ENCODE measurements at places on chromosomes 5 and 9.

DNA sequence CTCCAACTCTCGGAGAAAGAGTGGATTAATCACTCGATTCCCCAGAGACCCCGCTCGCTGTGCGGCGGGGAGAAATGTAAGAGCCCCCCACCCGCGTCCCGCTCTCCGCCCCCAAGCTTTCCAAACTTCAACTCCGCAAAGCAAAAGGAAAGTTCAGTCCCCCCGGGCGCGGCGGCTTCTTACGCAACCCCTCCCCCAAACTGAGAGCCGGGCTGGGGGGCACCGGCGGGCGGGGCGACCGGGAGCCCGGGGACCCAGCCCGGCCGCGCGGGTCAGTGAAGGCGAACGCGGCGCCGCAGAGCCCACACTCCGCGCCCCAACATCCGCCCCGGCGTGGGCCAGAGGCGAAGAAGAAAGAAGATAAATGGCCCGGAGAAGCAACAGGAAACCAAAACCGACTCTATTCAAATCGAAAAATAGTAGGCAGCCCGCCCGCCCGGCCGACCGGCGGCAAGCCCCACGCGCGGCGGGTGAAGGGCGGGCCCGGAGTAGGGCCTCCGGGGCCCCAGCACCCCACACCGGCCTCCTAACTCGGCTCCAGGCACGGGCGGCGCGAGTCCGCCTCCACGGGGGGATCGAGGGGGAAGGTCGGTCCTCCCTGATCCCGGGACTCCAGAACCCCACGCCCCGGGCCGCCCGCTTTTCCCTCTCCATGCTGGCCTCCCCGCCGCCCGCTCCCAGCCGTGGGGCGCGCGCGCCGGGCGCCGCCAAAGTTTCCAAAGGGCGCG lies 720 bp downstream of the NOTCH1 start:
- peak; percentile 83 for DNase-seq

GRCh38 chr5:109506556-109506955 lies 96.8 kb upstream of the PJA2 start:
- no peak for DNase-seq

DNA sequence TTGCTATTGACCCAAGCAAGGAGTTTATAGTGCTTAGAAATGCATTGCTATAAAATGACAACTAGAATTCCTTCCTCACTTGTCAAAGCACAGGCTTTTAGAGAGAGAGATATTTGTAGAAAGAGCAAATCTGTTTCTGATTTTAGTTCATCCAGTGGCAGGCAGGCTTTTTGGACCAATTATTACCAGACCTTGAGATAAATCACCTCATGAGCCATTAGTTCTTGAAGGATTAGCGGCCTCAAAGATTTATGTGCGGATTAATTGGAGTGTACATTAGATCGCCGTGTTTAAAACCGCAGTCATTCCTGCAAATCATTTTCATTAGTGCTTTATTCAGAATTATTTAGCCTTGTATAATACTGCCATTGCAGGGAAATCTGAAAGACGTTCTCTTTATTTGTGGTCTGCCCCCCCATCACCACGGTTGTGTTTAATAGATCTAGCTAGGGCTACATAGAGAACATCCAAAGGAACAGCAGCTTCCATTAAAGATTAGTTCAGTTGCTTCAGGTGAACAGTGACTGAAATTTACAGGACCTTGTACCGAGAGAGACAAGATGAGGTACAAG lies 28.8 kb upstream of the TJP2 start:
- DNase-seq: no peak

DNA sequence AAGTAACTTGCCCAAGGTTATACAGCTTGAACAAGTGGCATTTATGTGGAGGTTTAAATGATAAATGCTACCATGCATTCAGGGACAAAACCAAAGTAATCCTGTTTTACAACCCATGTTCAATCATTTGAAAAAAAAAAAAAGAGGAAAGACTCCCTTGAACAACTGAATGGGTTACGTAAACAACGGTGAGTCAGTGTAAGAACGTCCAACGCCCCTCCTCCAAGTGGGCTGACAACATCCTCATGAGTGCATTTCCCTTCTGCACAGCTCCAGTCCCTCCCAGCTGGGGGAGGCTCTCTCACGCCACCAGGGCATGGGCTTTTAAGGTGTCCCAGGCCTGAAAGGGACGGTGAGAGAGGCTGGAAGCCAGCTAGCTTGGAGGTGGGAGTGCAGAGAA lies 90.0 kb downstream of the PRRT1B start:
- DNase-seq: peak; percentile 77

DNA sequence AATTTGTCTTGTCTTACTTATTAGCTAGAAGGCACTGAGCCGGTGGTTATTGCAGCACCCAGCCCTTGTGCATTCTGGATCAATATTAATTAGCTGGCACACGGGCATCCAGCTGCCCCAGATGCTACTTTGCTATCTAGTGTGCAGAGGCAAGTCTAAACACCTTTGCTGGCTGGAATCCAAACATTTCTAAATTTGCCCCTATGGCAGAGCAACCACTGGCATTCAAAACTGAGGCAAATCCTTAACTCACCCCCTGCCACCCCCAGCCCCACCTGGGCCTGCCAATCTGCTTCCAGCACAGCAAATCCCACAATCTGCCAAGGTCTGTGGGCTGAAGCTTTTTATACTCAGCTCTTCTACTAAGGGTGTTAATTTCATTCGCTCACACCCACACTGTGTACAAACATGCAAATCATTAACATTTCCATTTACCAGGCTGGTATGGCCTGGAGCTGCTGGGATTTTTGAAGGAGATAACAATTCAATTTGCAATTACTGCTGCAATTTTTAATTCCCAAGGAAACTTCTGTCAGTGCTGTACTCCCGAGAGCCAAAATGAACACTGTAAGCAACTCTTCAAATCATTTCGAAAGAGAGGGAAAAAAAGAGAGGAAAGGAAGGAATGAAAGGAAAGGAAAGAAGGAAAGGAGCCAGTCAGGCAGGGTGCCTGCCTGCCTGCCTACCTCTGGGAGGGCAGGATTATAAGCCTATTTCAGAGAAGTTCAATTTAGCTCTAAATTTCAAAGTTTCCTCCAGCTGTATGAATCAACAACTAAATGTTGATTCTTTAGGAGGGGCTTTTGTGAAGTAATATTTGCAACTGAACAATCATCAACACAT lies 35.5 kb downstream of the RAPGEF1 start:
- no peak for DNase-seq

DNA sequence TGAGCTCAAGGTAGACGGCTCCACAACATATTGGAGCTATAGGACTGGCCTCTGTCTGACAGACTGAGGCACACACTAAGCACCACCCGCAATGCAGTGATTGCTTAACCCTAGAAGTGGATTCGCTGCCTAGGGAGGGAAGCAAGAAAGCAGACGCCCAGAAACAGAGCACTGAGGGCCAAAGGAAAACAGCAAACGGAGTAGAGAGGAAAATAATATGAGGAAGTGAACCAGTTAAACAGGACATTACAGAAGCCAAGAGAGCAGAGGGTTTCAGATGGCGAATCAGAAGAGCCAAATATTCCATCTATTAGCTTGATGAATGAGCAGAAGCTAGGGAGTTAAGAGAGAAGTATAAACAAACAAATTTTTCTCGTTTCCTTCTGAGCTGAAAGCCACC lies 139.2 kb upstream of the LHFPL2 start:
- no peak for DNase-seq

GRCh38 chr5:43008363-43009153 lies 31.6 kb downstream of the ANXA2R start:
- peak; percentile 94 for DNase-seq

DNA sequence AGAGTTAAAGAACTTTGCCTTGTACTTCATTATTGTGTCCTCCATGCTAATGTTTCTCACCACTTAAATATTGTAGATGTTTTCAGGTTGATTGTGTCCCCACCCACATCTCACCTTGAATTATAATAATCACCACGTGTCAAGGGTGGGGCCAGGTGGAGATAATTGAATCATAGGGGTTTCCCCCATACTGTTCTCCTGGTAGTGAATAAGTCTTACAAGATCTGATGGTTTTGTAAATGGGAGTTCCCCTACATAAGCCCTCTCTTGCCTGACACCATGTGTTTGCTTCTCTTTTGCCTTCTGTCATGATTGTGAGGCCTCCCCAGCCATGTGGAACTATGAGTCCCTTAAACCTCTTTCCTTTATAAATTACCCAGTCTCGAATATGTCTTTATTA lies 248.3 kb downstream of the FBXL7 start:
- DNase-seq: no peak

DNA sequence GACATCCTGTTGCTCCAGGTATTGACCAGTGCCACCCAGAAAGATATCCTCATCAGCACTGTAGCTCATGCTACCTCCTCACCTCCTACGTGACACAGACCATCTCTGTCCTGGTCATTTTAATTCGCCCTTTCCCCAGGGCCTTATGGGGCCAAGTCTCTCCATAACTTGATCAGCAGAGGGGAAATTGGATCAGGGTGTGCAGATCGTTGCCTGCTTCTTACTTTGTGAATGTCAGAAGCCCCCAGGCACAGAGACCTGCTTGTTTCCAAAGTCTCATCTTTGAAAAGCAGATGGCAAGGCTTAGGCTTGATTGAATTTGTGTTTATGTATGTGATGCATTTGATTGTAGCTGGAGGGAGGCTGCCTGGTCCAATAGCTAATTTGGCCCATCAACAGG lies 8.8 kb upstream of the DBH start:
- DNase-seq: no peak

DNA sequence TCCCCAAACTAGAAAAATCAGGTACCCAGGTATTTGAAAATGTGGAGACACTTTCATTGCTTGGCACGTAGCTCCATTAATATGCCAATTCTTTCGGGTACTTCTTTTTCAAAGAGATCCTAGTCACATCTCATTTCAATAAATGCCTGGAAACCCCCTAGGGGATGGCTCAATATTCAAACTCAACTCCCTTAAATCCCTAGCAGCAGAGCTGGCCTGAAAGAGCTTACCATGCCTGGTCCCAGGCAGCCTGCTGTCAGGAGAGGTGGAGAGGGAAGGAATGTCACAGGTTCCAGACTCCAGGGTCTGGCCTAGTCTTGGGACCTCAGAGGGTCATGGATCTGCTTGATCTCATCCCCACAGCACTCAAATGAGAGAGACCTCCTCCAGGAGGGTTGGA lies 187.1 kb downstream of the SPOCK1 start:
- DNase-seq: no peak

GRCh38 chr9:133378408-133378962 lies 2.3 kb downstream of the STKLD1 start:
- no peak for DNase-seq

DNA sequence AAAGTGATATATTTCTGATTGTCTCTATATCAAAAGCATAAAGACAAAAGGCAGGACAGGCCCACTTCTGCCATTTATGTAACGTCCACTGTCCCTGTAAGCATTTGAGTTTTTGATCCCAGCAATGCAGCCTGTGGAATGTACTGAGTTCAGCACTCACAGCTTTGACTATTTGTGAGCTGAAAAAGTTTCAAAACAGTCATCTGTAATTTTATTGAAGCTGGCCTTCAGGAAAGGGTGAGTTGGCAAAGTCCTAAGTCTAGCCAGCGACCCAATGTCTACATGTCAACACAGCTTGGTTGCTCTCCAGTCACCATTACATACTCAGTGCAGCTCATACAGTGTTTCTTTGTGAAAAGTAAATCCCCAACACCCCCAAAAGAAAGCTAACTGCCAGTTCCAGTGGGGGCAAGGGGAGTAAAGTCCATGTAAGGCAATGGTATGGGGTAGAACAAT lies 9.7 kb downstream of the LIFR start:
- no peak for DNase-seq

DNA sequence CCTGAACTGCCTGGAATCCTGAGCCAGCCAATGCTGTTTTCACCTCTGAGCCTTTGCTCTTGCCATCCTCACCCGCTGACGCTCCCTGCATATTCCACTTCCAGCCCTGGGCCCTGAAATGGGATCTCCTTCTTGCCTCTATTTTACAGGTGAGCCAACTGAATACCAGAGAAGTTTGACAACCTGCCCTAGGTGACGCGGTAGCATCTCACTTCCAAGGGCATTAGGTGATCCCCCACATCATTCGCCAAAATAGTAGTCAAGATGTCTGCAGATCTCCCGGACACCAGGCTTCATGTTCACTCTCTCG lies 43.5 kb downstream of the FOXI1 start:
- no peak for DNase-seq

DNA sequence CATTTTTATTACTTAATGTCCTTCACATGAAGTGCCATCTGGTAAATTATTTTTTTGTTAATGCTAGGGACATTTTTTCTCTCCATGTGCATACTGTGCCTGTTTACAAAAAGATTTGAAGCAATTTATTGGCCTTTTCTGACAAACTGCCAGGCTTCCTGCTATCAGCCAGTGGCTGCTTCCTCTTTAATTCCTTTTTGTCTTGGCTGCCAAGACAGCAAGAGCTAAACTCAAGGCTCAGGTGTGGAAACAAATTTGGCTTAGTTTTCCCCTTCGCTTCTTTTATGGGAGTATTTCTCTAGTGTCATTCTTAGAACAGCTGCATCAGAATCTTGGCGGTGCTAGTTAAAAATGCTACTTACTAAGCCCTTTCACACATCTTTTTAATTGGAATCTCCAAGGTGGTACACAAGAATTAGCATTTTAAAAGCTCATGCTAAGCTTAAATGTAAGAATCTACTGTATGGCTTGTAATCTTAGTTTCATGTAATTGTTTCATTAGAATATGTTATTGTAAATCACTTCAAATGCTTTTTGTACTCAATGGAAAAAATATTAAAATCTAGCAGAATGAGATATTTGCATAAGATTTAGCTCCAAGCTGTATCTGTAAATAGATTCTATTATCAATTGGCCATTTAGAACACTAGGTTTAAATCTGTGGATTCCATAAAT lies 134.2 kb upstream of the RASGRF2 start:
- no peak for DNase-seq

GRCh38 chr9:114000063-114000454 lies 78.0 kb downstream of the AMBP start:
- DNase-seq: peak; percentile 7

GRCh38 chr5:96150007-96150406 lies 188.4 kb upstream of the ELL2 start:
- DNase-seq: no peak

DNA sequence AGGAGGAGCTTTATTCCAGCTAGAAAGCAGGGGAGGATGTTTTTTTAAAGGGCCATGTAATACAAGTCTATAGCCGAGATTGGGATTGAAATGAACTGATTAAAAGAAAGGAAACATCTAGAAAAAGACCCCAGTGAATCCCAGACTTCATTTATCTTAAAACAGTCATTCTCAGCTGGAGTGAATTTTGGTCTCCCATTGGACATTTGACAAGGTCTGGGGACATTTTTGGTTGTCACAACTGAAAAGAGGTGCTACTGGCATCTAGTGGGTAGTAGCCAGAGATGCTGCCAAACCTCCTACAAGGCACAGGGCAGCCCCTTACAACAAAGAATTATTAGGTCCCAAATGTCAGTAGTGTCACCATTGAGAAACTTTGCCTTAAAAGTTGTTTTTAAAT lies 16.3 kb upstream of the SPINK4 start:
- no peak for DNase-seq

DNA sequence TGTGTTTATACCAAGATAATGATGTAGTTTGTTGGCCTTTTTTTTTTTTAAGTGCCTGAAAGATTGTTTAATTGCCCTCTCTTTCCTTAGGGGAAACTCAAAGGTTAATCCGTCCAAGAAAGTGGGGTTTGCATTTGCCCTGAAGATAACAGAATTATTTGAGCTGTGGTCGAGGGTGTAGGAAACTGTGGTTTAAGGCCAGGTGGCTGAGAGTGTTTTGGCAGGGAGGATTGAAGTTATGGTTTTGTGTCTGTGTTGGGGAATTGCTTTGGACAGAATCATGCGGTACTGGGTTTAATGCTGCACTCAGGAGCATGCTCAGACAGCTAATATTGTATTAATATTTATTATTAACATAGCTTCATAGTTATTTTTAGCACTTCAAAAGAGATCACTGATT lies 509.8 kb downstream of the EBF1 start:
- no peak for DNase-seq

GRCh38 chr5:39019254-39019653 lies 54.9 kb downstream of the RICTOR start:
- no peak for DNase-seq

GRCh38 chr5:82886911-82887310 lies 190.3 kb downstream of the TMEM167A start:
- no peak for DNase-seq

All from activated T-cell treated with anti-CD3 and anti-CD28 coated beads, Interleukin-2, amount 50 U/mL, for 48 hours (primary cell).